Right hindlimb (tissue), 1 donor: ENCODE measurements at places on chromosomes 3 and 15.

DNA sequence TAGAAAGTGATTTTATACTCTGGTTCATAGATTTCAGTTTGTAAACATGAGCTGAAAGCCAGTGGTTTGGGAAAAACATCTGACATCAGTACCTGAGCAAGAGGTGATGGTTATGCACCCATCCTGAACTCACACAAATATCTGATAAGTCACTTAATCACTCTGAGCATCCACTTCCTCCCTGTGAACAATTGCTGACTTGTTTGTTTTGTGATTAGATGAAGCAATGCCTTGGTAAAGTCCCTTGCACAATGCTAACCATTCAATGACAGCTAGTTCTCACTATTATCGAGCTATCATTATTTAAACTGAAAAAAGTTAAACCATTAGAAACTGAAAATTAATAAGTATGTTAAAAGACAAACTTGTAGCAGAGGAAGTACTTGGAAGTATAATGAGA lies 303.0 kb downstream of the PLOD2 start:
- DNase-seq = no peak

DNA sequence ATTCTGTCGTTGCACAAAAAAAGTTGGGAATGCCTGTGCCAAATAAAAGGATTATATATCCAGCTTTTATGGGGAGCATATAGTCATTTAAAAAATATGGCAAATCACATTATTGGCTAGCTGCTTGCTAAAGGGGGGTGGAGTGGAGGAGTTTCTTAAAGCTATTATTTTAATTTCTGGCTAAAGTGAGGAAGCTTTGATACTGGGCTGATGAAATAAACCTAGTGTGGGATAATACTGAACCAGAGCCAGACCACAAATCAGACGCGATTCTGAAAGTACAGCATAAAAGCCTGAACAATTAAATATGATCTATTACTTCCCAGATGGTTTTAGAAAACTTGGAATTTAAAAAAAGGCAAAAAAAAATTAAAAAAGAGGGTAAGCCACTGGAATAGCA lies 14.4 kb downstream of the POLR2M start:
- DNase-seq = no peak

DNA sequence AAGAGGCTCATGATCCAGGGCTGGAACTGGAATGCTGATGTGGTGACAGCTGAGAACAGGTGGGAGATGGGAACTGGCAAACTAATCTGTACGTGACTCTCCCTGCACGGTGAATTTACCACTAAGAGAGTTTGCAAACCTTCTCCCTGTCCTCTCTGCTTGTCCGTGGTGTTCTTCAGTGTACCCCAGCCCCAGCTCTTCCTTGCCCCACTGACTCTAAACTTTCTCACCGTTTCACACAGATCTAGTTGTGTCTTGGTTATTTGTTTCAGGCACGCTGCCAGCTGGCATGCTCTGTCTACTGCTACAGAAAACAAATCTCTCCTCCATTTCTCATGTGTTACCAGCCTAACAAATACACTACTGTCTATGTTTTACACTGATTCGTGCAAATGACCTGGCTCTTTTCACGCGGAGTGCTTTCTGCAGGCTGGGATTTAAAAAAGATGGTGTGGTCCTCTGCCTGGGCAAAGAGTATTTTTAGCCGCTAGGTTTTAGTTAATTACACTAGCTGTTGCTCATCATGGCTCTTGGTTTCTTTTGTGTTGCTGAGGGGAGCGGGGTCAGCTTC lies 192.7 kb upstream of the LRIG1 start:
- DNase-seq = peak; percentile 79

- no peak for DNase-seq
These were observed 127.7 kb downstream of the XXYLT1 start for GRCh38 chr3:195143221-195143620.

GRCh38 chr15:73936588-73937290 lies 10.5 kb downstream of the LOXL1 start:
- DNase-seq = no peak

DNA sequence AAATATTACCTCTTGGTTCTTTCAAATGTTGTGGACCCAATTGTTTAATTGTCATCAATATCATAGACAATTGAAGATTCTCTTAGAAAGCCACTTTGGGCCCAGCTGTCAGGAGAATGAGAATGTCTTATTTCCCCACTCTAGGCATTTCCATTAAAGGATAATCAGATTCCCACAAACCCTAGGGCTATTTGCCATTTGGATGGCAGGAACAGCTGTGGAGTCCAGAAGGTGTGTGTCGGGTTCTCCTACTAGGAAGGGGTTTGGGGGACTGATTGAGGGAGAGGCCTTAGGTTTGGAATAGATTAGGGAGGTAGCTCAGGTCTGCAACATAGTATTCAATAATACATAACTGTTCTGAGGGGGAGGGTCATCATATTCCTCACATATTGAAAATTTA lies 35.2 kb upstream of the PLSCR5 start:
- no peak for DNase-seq

- DNase-seq = no peak
These were observed 13.8 kb upstream of the MUSTN1 start for GRCh38 chr3:52848617-52849016.

GRCh38 chr15:76060118-76060989 lies 569 bp downstream of the TMEM266 start:
- DNase-seq = no peak

DNA sequence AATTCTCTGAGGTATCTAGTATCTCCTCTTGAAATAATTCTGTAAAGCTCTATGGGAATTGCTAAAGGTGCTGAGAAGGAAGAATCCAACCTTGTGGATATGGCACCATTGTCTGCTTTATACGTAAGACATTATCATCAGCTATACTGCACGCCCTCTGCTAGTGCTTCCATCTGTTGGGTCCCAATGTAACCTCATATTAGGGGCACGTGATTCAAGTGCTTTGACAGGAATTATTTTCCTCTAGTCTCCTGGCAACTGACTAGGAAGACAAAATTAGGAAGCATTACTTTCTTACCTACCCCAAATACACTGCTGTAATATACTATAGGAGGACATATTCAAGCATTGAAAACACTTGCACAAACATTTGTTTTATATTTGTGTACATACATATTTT lies 24.0 kb downstream of the COPS2 start:
- no peak for DNase-seq

DNA sequence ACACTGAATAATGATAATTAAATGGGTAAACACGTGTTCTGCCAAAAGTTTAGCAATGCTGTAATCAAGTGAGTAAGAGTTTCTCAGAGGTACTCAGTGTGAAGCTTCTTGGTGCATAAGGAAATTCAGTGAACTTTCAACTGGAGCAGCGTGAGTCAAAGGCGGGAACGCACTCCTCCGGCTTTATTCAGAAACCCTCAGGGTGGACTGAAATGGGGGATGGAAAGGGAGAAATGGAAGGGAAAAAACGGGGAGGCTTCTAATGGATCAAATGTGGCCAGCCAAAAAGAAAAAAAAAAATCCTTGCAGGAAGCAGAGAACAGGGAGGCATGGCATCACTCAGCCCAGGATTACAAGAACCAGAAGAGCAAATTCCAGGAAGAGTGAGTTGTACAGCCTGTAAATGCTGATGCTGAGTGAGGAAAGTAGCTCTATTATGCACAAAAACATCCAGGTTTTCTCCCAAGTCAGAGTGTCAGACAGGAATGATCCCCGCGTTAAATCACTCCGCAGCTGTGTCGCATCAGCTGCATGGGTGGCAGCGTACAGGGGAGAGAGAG lies 85.3 kb downstream of the ASB7 start:
- no peak for DNase-seq

- no peak for DNase-seq
These were observed 47.8 kb downstream of the FNDC3B start for GRCh38 chr3:172087198-172087597.

GRCh38 chr15:39682366-39682765 lies 100.3 kb downstream of the FSIP1 start:
- DNase-seq = no peak
